ENCODE measurements at places on chromosomes 11 and 22.

GRCh38 chr11:112958670-112959069 is 2.5 kb upstream of the NCAM1 start:
- peak; percentile 24 for DNase-seq

DNA sequence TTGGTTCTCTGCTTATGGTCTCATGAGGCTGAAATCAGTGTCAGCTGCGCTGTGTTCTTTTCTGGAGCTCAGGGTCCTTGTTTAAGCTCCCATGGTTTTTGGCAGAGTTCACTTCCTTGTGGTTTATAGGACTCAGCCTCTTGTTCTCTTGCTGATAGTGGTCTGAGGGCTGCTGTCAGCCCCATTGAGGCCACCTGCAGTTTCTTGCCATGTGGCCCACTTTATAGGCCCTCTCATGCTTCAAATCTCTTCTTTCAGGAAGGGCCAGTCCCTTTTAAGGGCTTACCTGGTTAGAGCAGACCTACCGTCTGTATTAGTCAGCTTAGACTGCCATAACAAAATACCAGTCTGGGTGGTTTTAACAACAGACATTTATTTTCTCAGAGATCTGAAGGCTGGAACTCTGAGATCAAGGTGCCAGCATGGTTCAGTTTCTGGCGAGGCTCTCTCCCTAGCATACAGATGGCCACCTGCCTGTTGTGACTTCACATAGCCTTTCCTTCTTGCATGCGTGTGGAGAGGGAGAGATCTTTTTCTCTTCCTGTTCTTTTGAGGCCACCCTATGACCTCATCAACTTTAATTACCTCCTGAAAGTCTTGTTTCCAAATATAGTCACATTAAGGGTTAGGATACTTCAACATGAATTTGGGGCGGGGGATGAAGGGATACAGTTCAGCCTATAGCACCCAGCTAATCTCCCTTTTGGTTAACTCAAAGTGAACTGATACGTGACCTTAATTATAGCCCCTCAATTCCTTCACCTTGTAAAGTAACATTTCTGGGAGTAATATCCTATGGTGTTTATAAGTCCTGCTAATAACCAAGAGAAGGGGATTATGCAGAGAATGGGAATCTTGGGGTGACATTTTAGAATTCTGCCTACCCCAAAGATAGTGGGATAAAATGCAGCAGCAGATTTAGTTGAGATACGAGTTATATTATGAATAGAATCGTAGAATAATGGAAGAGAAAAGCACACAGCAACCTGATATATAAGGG is 131.8 kb downstream of the UVRAG start:
- DNase-seq = no peak

GRCh38 chr11:102829316-102830000 is 14.0 kb downstream of the MMP3 start:
- no peak for DNase-seq

DNA sequence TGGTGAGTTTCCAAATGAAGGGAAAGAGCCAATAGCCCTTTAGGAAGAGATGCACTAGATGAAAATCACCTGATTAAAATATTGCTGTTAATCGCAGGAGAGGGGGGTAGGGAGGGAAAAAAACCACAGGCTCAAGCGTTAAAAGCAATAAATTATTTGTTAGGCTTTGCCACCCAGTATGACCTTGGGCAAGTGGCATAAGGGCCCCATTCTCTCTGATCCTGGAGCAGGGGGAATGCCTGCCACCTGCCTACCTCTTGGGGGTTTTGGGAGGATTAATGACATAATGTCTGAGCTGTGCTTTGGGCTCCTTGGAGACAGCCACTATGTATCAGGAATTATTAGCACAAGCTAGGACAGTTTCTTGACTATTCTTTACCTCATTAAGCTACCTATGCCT is 80.0 kb downstream of the ZNRF3 start:
- no peak for DNase-seq

DNA sequence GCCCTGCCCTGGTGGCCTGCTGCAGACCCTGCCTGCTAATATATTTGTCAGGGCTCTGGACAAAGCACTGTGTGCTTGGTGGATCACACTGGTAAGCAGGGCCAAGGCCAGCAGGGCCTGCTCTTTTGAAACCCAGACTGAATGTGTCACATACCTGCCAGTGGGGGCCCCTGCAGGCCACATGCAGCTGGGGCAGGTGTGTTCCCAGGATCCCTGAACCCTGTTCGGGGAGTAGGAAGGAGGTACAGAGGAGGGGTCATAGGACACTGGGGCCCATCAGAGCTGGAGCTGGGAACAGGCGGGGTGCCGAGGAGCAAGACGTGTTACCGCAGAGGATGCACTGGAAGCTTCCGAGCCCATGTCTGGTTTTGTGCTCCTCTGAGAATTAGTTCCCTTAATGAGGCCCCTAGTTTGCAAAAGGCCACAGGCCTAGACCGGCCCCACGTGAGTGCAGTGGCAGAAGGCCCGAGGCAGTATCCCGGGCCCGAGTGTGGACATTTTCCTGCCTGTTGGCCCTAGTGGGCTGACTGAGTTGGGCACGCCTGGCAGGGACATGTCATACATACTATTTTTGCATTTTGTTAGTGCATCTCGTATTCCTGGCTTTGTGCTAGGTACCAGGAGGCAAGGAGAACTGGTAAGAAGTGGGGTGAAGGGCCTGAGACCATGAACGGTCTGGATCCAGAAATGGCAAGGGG is 11.2 kb upstream of the ACR start:
- no peak for DNase-seq

- peak; percentile 5 for DNase-seq
Measured at GRCh38 chr11:40337118-40337517, 1122.3 kb downstream of the LRRC4C start.

DNA sequence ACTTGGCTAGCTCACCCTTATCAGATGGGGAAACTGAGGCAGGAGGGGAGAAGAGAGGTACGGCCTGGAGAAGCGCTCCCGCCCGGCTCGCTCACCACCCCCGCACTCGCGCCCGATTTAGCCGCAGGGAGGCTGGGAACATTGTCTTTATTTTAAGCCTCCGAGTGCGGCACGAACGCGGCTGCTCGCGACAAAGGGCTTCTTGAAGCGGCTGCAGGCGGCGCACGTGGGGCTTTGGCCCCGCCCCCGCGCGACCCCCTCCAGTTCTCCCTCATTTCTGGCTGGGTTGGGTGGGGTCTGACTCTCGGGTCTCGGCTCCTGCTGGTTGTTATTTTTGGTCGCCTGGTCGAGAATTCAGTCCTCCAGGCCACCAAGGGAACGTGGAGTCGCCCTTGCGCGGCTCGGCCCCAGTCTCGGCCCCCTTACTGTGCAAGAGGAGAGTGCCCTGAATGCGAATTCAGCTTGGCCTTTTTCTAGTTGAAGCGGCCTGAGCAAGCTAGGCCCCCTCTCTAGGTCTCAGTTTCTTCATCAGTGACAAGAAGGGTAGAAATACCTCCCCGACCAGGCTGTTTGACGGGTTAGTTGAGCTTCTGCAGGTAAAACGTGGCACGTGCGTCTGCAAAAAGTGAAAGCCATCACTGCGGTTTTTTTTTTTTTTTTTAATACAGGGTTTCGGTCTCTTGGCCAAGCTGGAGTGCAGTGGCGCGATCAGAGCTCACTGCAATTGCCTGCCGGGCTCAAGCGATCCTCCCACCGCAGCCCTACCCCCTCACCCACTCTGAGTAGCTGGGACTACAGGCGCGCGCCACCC is 2.6 kb upstream of the CHRM1 start:
- no peak for DNase-seq

GRCh38 chr22:34812631-34813030 is 253.3 kb upstream of the ISX start:
- no peak for DNase-seq

- no peak for DNase-seq
Measured at GRCh38 chr11:104771763-104772162, 126.5 kb downstream of the CASP12 start.

GRCh38 chr11:107827041-107827440 is 31.5 kb downstream of the SLC35F2 start:
- DNase-seq = no peak

DNA sequence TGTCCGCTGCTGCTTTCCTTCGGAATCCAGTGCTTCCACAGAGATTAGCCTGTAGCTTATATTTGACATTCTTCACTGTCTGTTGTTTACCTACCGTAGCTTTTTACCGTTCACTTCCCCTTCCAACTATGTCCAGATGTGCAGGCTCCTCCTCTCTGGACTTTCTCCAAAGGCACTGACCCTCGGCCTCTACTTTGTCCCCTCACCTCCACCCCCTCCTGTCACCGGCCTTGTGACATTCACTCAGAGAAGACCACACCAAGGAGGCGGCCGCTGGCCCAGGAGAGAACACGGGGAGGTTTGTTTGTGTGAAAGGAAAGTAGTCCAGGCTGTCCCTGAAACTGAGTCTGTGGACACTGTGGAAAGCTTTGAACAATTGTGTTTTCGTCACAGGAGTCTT is 15.4 kb upstream of the ST14 start:
- no peak for DNase-seq

- no peak for DNase-seq
Measured at GRCh38 chr11:44572436-44572835, 7.0 kb downstream of the CD82 start.

- no peak for DNase-seq
Measured at GRCh38 chr11:12162652-12163051, 52.3 kb downstream of the MICAL2 start.

- DNase-seq = peak; percentile 72
Measured at GRCh38 chr11:4539603-4540219, 5.3 kb upstream of the OR52M1 start.

GRCh38 chr11:35380603-35381002 is 38.8 kb downstream of the SLC1A2 start:
- no peak for DNase-seq

GRCh38 chr11:369336-370018 is at the start of gene B4GALNT4:
Gene B4GALNT4 (plus strand): TSS chr11:369499. CDS start chr11:369804, 305 bp downstream.
- DNase-seq = peak; percentile 79

DNA sequence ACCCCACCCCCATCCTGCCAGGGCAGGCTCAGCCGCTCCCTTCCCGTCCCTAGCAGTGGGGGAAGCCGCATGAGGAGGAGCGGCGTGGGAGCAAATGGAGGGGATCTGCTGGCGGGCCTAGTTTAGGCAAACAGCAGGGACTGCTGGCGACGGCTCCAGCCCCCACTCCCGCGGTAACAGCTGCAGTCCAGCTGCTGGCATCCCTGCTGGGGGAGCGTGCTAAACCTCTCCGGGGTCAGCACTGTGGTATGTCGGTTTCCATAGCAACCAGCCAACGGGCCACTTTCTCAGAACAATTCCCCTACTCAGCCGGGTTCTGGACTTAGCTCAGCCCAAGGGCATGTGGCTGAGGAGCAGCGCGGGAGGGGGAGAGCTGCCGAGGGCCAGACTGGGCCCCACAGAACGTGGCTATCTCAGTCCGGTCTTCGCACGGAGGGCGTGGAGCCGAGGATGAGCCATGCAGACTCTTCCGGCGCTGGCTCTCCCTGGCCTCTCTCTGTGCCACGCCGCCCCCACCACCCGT is 98.8 kb downstream of the PKNOX2 start:
- peak; percentile 93 for DNase-seq

GRCh38 chr11:86720546-86720945 is 48.1 kb upstream of the ME3 start:
- no peak for DNase-seq

- DNase-seq = no peak
Measured at GRCh38 chr11:86615487-86615886, 56.9 kb downstream of the ME3 start.

GRCh38 chr11:16179676-16180075 is 176.7 kb downstream of the SOX6 start:
- DNase-seq = no peak

GRCh38 chr11:81007046-81007445 is 1566.2 kb upstream of the TENM4 start:
- peak; percentile 10 for DNase-seq

DNA sequence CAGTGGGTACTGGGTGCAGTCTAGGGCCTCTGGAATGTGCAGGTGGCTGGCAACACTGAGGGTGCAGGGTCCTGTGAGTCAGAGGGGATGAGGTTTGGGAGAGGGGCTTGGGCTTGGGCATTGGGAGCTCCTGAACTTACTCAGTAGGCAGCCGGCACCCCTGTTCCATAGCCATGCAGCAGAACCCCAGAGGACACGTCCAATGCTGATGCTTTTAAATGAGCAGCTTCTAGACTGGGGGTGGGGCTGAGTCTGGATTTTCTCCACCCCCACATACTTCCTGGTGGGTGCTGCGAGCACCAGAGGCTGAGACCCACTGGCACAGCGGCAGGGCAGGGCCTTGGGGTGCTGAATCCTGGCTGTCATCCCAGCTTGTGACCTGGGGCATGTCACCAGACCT is 71.4 kb downstream of the ARHGAP8 start:
- DNase-seq = no peak

DNA sequence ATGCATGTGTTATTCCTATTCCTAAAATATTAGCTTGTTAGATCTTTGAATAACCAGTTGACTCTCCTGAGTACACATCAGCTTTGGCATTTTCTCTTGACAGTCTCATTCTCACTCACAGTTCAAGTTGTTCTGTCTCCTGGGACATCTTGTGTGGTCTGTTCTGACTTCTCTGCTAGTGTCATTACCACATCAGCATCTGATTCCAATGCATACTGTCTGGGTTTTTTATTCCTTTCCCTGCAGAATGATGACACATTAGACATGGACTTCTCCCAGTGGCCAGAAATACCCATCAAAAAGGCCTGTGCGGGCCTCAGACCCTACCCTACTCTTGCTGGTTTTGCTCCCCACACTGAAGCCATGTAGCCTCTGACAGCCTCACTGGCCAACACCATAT is 2.7 kb downstream of the ZNF74 start:
- peak; percentile 44 for DNase-seq

DNA sequence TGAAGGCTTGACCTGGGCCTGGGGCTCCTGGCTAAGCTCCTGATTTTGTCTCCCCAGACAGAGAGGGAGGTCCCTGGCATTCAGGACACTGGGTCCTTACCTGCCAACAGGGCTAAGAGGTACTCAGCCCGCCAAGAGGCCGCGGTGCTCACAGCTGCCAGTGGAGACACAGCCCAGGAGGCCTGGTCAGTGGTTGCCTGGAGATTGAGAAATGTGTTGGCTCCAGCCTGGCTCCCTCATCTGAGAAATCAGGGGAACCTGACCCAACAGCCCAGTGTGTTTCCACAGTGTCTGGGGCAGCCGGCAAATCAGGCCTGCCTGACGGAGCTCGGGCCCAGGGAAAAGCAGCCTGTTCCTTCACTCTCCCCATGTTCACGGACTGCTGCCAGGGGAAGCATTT is 79.4 kb upstream of the NAV2 start:
- DNase-seq = peak; percentile 31

DNA sequence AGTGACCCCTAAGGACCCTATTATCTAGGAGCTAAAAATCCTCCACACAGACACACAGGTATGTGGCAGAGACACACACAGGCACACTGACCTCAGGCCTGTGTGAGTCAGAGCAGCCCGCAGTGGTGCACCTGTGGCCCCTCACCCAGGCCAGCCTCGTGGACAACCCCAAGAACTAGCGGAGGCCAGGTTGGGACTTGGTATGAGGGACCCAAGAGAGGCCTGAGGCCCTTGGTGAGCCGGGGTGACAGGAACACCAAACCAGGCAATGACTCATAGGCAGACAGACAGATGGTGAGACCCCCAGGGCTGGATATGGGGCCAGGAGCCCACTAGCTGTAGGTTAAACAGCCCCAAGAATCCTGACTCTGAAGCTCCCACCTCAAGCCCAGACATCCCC is 6.0 kb downstream of the CASTOR1 start:
- DNase-seq = no peak

- DNase-seq = no peak
Measured at GRCh38 chr11:61061081-61061826, 41.0 kb upstream of the CD5 start.

Data from GM03348 (cell line).